ENCODE measurements at places on chromosomes 3 and 15.

- DNase-seq: no peak
Observed at GRCh38 chr3:53303957-53304356, 43.4 kb downstream of the DCP1A start.

DNA sequence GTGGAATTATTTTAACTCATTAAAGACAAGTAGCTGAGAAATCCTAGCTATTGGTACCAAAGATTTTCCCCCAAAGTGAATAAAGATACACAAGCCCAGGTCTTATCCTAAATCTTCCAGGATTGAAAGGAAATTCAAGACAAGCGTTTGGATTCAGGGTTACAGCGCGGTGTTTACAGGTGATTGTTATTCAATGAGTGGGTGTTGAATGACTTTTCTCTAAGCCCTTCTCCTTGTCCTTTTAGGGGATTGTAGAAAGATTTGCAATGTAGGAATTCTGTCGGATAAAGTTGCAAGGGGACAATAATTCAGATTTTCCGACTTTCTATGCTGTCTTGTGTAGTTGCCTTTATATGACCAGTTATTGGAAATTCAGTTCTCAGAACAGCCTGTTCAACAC, 57.2 kb downstream of the USP13 start:
- no peak for DNase-seq

DNA sequence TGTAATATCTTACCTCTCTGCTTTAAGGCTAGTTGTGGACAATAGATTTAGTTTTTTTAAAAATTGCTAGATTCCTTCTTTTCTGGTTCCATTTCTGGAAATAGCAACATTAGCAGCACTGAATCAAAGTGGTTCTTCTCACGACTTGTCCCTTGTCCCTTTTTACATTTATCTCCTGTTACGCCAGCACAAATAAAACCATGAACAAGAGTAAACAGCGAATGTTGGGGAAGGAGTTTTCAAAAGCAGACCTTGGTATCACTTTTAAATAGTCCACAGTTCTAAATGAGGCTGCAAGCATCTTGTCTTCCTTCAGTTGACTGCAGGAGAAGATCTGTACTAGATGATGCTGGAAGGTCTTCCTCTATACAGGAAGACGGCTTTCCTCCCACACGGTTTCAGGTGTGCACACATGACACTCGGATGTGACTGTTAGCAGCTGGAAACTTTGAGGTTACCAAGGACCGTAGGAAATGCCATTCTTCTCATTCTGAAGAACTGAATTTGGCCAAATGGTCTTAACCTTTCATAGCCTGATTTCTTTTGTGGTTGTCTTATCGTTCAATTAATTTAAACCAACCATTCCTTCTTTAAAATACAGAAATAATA, 251.0 kb upstream of the ICE2 start:
- no peak for DNase-seq

- peak; percentile 60 for DNase-seq
Observed at GRCh38 chr3:129231331-129232119, 17.9 kb upstream of the COPG1 start.

- no peak for DNase-seq
Observed at GRCh38 chr15:63000706-63001105, 41.8 kb upstream of the TPM1 start.

DNA sequence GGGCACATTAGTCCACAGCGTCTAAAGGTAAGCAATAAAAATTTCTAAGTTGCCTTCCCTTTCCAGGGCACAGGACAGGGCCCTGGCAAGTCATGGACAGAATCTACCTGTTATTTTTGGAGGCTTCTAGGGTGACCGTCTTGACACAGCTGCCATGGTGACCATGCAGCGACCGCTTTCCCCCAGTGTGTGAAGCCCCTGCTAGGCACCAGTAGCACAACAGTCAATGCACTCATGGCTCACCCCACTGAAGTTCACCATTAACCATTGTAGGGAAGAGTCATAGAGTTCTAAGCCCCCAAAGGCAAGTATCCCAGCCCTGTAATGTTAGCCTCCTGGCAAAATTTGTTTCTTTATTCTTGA, 43.8 kb upstream of the SLCO2A1 start:
- no peak for DNase-seq

- DNase-seq: peak; percentile 19
Observed at GRCh38 chr15:83206526-83207008, 1.1 kb downstream of the HDGFL3 start.

- DNase-seq: peak; percentile 69
Observed at GRCh38 chr3:105195260-105195659, 171.4 kb upstream of the ALCAM start.

- DNase-seq: no peak
Observed at GRCh38 chr3:153978006-153978405, 143.2 kb upstream of the ARHGEF26 start.

GRCh38 chr3:124383846-124384466, 346.3 kb upstream of the UMPS start:
- DNase-seq: no peak

- DNase-seq: peak; percentile 96
Observed at GRCh38 chr3:110814170-110815007, 257.2 kb upstream of the NECTIN3 start.
